ENCODE measurements at places on chromosomes 16 and 17. TPM values are rescaled to one million over a fixed set of nuclear protein-coding genes. Genes with fewer than 3 reads are reported as not detected.

Gene PARD6A
- 9.3 TPM for total RNA-seq

Gene HOXB13
- total RNA-seq: not detected

Gene NLK
- total RNA-seq: 34.5 TPM

Gene PRKCB
- 9.6 TPM for total RNA-seq

Gene SPEM3
- total RNA-seq: not detected

Gene MYOCD
- 0.89 TPM for total RNA-seq

Gene RBBP6
- total RNA-seq: 40.9 TPM

Gene SNAI3
- total RNA-seq: 0.78 TPM

Gene CBFA2T3
- total RNA-seq: 2.7 TPM

Gene ZNF287
- total RNA-seq: 4.6 TPM

Gene GGT6
- 4.8 TPM for total RNA-seq

Gene EVPLL
- total RNA-seq: 3.1 TPM

DNA sequence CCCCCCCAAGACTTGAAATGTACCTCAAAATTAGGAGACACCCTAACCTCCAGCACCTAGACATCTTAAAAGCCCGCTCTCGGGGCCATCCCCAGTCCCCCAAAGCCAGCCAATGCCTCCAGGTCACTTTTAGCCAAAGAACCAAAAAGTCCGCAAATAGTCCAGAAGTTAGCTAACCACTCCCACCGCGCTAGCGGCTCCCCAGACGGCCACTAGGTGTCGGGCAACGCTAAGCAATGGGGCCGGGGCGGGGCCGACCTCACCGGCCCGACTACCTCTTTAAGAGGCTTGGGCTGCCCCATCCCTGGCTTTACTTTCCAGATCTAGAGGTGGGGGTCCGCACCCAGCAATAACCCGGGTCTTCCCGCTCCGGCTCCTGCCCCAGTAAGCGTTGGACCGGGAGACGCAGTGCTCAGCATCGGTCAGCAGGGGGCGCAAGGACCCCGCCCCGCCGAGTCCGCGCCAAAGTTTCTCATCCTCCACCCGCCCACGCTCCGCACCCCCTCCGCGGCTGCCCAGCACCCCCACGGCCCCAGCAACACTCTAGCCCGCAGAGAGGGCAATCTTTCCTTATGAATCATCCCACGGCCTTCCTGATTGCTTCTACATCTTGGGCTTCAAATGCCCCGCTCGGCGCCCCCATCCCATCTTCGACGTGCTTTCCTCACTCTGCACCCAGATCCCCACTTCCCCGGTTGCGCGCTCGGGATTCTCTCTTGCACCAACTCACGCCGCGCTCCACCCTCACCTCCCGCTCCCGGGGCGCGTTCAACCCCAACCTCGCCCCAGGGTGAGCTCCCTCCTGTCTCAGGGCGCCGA, 765 bp downstream of the COL1A1 start:
- peak; percentile 96 for DNase-seq

DNA sequence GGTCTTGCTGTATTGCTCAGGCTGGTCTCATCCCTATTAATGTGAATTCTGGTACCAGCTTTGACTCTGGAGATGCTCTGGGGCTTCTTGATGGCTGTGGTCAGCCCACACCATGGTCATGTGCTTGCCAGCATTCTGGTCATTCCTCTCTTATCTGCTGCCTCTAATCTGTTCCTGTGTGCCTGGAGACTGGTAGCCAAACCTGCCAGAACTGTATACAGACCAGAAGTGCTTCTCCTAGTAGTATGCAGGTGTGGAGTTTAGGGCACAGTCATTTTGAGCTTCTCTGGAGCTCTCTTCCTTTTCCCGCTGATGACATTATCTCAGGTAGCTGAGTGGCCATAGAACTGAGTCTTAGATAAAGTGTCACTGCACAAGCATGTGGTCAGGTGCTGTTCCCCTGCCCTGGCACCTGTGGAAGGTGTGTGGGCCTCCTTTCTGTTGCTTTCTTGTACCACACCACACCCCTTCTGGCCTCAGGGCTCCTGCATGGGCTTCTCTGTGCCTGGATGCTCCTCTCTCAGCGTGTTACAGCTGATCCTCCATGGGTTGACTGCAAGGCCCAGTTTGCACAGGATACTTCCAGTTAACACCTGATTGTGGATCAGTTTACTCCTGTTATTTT, 162.7 kb downstream of the SPECC1 start:
- DNase-seq: no peak

- no peak for DNase-seq
Measured at GRCh38 chr17:17018021-17018441, 24.2 kb upstream of the MPRIP start.

GRCh38 chr17:76681222-76682137, 29.3 kb downstream of the MXRA7 start:
- DNase-seq: peak; percentile 75

DNA sequence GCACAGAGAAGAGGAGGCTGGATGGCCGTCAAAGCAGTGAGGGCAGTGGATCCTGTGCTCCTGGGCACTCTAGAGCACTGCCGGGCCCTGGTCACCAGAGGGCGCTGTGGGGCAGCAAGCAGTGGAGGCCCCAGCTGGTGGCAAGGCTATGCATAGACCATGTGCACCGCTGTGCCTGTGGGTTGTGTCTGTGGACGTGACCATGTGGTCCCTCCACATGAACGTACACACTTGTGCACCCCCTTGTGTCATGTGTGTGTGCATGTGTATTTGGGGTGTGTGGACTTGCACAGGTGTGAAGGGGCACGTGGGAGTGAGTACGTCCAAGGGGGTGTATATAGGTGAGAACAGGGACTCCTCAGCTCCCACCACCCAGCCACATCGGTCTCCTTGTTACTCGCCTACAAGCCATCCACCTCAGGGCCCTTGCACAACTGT, 4.4 kb upstream of the MAP2K3 start:
- peak; percentile 95 for DNase-seq

DNA sequence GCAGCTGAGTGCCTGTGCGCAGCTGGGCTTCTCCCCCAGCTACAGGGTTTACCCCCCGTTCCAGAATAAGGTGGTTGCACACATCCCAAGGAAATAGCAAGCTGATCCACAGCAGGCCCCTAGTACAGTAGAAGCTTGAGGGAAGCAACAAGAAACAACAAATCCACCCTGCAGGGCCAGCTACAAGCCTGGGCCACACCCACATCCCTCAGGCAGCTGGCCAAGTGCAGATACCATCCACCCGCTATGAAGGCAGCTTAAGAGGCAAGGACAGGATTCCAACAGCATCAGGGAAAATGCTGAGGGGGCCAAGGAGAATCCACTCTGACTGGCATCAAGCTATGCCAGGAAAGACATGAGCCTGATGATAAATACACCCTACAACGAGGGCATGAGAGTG, 66.9 kb upstream of the RCVRN start:
- DNase-seq: no peak

DNA sequence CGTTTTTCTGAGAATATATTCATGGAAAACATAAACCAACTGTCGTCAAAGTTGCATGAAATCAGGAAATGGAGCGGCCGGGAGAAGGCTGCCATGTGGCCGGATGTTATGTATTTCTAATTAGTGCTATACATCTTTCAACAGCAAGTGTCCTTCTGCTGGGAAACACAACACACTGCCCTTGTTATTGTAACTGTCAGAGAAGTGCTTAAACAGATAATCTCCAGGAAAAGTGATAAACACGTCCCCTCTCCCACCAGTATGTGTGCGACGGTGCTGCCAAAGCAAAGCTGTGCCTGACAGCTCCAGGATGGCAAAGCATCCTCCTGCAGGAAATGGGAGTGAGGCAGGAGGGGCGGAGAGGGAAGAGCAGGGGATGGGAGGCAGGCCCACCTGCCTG, 111.8 kb downstream of the SMG6 start:
- no peak for DNase-seq

GRCh38 chr16:11104168-11105037, 151.6 kb downstream of the SOCS1 start:
- no peak for DNase-seq

DNA sequence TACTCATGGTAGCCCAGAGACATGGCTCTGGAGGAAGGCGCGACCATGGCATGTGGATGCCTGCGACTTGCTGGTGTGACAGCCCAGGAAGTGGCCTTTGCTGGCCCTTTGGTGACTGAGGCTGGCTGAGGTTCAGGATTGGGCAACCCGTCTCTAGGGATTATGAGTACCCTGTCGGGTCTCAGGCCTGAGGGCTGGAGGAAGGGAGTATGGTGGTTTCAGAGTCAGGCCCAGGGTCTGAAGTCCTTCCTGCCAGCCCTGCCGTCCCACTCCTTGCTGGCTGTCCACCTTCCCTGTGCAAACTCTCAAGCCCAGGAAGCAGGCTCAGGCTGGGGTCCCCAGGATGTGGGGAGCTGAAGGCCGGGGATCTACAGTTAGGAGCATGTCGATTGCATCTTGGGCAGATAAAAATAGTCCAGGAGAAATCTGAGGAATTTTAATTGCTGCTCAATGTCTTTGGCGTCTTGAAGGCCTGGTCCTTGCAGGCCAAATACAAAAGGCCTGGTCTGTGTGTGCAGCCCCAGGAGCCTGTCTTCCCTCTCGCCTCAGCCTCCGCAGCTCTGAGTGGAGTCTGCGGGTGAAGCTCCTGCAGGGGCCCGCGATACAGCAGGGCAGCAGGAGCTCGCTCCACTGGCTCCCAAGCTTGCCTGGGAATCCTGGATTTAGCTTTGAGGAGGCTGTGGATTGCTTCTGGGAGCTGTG, 52.5 kb downstream of the NKD1 start:
- no peak for DNase-seq

GRCh38 chr17:68622423-68622822, 21.3 kb upstream of the FAM20A start:
- DNase-seq: no peak

- peak; percentile 49 for DNase-seq
Measured at GRCh38 chr16:58127033-58127556, 2.1 kb downstream of the CFAP20 start.

- no peak for DNase-seq
Measured at GRCh38 chr17:71830866-71831265, 290.0 kb upstream of the SOX9 start.

DNA sequence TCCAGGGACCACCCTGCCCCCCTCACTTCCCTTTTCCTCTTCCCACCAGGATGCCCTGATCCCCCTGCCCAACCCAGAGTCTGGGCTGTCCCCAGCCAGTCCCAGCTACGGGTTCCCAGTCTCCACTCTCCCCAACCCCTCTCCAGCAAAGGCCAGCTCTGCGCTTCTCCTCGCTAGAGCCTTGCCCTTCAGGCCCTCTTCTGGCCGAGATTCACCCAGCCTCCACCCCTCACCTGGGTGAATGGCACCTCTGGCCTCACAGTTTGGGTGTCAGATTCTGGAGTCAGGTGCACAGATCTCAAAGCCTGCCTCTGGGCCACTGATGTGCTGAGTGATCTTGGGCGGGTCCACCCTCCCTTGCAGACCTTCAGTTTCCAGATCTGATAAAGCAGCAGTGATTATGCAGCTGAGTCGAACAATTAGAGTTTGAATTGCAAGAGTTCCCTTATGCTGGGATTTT, 185.6 kb upstream of the TNRC6C start:
- no peak for DNase-seq

DNA sequence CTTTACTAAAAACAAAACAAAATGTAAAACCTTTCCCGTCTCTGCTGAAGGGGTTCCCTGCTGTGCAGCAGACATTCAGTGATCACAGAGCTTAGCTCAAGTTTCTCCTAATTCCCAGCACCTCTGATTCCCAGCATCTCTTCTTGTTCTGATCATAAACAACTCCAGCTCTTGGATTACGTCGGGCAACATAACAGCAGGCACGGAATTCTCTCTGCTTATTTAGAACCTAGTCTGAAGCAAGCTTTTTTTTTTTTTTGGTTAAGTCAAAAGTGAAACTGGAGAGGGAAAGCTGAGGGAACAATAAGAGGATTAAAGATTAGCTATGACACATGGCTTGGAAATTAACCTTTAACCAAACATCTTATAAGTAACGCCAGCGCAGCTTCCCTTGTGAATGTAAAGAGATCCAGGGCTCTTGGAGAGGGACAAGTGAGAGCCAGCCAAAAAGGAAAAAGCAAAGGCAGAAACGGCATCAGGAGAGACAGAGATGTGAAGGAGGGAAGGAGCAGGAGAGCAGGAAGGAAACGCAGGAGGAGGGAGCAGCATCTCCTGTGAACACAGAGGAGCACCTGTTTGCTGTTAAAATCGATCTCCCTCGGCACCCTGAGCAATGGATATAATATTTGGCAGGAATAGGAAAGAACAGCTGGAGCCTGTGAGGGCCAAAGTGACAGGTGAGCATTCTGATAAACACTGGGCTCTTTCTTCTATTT, at the start of gene BCO1:
Gene BCO1, plus strand, starts transcription at position 394 of the 716 bp plus-strand sequence. Its CDS starts 220 bp downstream, at position 614.
- DNase-seq: no peak

DNA sequence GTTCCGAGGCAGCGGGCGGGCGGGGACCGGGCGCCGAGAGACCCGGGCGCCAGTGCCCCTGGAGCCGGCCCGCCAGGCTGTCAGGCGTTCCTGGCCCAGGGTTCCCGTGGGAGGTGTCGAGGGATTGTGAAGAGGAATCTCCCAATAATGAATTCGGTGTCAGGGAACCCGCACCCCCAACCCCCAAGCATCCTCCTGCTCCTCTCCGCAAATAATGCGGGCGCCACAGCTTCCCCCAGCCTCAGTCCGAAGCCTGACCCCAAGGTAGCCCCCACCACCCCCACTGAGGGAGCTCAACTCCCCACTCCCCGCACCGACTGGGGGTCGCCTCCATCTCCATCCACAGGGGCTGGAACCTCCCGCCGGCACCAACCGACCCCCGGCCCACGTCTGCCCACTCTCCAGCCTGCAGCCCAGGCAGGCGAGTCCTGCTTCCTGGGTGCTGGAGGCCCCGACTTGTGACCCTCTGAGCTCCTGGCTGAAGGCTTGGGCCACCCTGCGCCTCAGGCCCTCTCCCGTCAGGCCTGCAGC, 641 bp upstream of the CASKIN1 start:
- DNase-seq: peak; percentile 74

DNA sequence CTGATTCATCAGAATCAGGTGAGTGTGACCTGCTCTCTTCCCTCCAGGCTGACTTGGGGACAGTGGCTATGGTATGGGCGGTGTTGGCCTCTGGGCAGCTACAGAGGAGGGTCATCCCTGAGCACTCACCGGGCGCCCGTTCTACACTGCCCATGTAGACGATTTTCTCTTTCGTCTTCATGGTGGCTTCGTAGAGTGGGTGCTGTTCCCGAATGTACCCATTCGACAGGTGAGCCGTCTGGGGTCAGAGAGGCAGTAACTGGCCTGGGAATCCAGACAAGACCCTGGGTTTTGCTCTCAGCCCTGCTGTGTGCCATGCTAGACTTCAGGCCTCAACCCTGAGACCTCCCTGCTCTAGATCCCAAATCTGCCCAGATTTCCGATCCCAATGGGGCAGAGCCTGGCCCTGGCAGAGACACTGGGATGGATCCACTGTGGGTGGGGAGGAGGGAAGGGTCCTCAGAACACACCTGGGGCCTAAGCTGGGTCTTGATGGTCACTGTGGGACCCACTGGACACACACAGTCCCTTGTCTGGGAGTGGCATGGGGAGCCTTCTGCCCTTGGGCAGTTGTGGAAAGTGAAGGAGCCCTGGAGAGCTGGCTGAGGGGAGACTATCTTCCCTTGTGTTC, 13.2 kb downstream of the USP6 start:
- no peak for DNase-seq

- peak; percentile 89 for DNase-seq
Measured at GRCh38 chr17:75525806-75526554, 483 bp downstream of the LLGL2 start.

GRCh38 chr17:81722184-81723120, 10.4 kb downstream of the SLC25A10 start:
- DNase-seq: peak; percentile 92

GRCh38 chr16:11303405-11304138, 22.4 kb upstream of the PRM1 start:
- no peak for DNase-seq
